ENCODE measurements at places on chromosomes 5 and 9.
A peak's percentile ranks its signal among the peaks of the same experiment; 100 is the strongest.

DNA sequence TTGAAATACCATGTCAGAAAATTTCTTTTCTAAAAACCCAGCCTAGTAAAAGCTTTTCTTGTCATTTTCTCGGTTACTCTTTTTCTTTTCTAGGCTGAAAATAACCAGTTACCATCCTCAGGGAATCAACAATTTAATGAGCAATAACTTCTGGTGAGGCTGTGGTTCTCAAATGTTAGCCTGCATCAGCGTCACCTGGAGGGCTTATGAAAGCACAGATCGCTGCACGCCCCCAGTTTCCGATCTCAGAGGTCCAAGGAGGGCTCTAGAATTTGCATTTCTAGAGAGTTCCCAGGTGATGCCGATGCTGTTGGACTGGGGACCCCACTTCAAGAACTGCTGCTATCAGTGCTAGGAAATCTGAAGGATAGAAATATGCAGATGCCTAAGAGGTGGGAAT is 28.9 kb upstream of the TLE1 start:
- no peak for DNase-seq

GRCh38 chr9:23850242-23850689 is 24.2 kb upstream of the ELAVL2 start:
- no peak for DNase-seq

- DNase-seq = no peak
Observed at GRCh38 chr5:77423022-77423750, 68.9 kb downstream of the WDR41 start.

- no peak for DNase-seq
Observed at GRCh38 chr5:42784132-42784531, 27.5 kb downstream of the CCDC152 start.

DNA sequence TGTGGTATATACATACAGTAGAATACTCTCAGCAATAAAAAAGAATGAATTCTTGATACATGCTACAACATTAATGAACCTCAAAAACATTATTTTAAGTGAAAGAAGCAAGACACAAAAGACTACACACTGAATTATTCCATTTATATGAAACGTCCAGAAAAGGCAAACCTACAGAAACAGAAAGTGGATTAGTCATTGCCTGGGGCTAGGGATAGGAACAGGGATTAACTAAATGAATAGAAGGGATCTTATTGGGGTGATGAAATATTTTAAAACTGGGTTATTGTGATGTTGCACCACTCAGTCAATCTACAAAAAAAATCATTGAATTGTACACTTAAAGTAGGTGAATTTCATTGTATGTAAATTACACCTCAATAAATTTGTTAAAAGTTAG is 326.7 kb downstream of the PIK3R1 start:
- DNase-seq = no peak

DNA sequence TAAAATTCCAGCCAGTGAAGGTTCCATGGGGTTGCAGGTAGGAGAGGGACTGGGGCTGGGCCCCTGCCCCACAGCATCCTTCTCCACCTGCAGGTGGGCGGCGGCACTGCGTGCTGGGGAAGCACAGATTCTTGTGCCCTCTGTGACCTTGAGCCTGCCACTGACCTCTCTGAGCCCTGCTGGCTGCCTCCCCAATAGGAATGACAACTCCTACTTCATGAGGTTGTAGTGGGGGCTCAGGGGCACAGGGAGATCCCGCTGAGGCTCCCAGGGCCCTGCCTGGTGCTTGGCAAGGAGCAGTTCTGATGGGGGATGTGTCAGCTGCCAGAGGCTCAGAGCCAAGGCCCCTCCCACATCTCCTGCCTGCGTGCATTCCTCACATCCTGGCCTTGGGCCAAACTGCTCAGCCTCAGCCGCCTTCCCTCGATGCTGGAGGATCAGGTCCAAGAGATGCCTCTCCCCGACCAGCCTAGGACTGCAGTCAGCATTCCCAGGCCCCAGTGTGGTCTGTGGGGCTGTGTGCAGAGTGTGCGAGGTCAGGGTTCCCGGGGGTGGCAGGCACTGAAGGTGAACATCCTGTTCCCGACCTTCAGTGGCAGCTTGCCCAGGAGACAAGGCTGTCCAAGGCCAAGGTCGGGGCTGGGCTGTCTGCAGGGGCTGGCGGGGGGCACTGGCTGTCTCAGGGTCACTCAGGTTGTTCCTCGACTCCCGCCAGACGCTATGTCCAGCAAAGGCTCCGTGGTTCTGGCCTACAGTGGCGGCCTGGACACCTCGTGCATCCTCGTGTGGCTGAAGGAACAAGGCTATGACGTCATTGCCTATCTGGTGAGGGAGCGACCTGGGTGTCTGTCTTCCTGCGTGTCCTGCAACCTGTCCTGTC is 7.0 kb downstream of the ASS1 start:
- DNase-seq = peak; percentile 94
